ENCODE measurements at places on chromosomes 5 and 9.

GRCh38 chr5:10870791-10871190 is 109.8 kb upstream of the DAP start:
- no peak for DNase-seq

- DNase-seq = no peak
These were observed 95.4 kb downstream of the HTR4 start for GRCh38 chr5:148558892-148559291.

DNA sequence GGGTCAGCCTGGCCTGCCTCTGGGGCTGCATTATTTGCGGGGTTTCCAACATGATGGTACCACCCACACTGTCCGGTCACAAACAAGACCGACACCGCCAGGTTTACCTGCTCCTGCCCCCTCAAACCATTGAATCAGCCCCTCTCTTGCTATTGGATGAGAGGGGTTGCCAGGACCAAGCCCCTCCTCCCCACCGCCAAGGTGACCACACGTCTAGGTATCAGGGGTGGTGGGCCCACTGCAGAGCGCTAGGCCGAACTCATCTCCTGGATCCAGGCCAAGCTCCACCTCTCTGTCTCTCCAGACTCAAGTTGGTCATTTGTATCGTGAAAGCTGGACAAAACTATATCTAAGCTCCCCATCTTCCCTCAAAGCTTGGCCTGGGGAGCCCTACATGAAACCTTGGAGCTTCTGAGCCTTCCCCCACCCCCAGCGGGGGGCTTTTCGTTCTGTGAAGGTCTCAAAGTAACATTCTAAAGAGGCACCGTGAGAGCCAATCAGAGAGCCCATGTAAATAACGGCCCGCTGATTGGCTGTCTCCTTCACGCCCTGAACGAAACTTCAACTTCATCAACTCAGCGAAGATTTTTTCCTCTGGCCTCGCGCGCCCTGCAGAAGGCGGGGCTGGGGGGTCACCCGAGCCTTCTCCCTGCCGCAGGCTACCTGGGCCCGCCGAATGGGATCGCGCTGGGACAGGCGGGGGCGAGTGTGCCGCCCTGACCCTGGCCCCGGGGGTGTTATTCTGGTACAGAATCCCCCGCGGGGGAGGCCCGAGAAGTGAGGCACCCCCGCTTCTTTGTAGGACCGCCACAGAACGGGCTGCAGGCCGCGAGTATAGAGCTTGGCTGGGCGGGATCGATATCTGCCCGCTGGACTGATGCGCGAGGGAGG is 49.6 kb upstream of the PSD2 start:
- no peak for DNase-seq

DNA sequence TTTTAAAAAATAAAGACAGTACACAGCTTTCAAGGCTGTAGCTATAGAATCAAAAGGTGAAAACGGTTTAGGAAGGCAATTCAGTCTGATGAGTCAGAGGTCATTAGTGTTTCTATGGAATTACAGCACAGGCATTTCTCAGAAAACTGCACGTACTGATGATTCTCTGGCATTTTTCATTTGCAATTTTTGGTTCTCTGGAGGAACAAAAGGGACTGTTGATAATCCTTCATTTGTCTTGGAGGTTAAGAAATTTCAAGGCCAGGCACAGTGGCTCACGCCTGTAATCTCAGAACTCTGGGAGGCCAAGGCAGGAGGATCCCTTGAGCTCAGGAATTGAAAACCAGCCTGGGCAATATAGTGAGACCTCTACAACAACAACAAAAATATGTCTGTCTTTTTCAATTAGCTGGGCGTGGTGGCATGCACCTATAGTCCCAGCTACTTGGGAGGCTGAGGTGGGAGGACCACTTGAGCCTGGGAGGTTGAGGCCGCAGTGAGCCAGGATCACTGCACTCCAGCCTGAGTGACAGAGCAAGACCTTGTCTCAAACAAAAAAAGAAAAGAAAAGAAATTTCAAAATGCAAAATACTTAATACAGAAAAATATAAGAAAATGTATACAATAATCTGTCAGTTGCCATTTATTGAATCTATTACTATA is 27.3 kb downstream of the NR6A1 start:
- peak; percentile 33 for DNase-seq

DNA sequence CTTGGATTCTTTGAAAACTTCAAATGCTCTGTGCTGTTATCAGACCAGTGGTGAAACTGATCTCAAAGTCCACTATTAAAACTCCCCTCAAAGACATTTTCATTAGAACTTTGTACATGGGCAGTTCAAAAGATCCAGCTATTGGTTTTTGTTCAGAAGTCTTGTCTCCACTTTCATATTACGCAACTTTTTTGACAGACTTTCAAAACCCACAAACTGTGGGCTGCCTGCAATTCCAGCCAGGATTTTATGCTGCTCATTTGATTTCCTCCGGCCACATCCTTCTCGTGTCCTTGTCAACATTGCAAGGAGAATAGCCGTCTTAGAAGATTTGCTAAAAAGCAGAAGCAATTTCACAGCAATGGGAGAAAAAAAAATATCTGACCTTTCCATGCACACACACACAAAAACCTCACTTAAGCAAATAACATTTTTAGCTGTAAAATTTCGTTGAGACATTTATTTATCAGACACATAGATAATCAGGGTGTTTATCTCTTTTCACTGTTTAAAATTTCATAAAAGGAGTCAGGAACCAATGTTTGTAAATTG is 1990.5 kb downstream of the MAT2B start:
- DNase-seq = peak; percentile 5

DNA sequence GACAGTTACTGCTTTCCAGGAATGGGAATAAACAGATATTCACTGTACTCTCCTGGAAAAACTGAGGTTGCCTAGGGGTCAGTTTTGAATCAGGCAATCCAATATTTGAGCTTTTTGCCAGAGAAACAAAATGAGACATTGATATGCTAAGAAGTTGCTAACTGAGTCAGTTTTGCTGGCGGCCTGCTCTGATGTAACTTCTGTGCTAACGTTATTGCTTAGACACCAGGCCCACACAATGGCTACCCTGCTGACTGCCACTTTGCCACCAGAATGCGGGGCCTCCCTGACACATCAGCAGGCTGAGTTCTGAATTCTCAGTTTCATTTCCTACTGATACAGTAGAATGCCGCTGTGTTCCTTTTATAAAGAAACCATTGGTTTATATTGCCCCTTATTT is 18.2 kb upstream of the ZNF618 start:
- DNase-seq = no peak

- DNase-seq = no peak
These were observed 2.1 kb downstream of the CHSY3 start for GRCh38 chr5:129906177-129906887.

DNA sequence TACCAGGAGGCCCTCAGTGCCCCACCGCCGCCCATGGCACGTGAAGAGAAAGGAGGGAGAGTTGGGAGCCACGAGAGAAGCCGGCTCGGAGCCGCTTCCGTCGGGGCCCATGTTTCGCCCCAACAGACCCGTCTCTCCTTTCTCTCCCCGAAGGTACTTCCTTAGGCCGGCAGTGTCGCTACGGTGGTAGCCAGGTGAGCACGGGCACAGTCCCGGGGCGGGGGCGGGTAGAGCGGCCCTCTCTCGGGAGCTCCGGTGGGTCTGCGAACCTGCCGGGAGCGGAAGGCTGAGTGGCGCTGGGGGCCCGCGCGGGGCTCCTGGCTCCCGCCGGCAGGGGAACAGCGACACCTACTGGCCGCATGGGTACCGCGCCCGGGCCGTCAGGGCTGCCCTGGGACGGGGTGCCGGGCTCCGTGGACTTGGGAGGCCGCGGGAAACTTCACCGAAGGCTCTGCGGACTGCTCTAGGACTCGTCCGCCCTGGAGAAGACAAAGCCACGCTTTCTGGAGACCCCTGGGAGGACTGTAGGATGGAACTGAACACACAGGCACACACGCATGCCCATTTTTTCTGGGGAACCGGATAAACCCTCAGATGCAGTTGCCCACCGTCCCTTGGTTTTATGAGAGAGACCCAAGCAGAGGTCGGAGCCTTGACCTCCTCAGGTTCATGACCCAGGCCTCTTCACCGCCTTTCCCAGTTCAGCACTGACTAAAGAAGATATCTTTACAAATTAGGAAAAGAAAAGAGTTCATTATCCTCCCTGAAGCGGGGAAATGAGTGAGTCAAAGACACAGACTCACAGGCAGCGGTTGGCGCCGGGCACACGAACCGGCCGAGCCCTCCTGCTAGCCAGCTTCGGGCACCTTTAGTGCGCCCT is 202.5 kb downstream of the MEF2C start:
- DNase-seq = no peak

DNA sequence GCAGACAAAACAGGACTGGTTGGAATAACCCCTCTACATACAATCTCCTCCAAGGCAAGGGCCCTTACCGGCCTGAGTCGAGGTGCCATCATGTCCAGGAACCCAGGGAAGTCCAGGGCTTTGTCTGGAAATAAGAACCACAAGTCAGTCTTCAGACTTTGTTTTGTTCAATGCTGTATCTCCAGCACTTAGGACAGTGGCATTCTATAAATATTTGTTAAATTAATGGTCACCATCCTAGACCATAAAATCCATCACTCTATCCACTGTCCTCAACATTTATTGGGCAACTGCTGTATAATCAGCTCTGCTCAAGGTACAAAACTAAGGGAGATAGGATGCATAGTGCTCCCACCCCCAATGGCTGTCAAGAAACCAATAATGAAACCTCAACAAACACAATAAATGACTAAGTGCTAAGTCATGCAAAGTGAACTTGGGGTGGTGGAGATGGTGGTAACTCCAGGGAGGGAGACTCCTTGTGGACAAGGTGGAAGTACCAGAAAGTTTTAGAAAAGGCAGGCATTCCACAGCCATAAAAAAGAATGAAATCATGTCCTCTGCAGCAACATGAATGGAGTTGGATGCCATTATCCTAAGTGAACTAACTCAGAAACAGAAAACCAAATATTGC is 5.0 kb downstream of the RELL2 start:
- no peak for DNase-seq

- no peak for DNase-seq
These were observed 160.8 kb downstream of the DNAH5 start for GRCh38 chr5:13783726-13784125.

GRCh38 chr9:124877021-124877782 is 15.3 kb downstream of the ARPC5L start:
- DNase-seq = no peak

- no peak for DNase-seq
These were observed 37.9 kb downstream of the TLR4 start for GRCh38 chr9:117742131-117742530.

- no peak for DNase-seq
These were observed 463.3 kb downstream of the IRX1 start for GRCh38 chr5:4058899-4059298.

GRCh38 chr5:579211-579610 is 32.9 kb upstream of the CEP72 start:
- DNase-seq = no peak

DNA sequence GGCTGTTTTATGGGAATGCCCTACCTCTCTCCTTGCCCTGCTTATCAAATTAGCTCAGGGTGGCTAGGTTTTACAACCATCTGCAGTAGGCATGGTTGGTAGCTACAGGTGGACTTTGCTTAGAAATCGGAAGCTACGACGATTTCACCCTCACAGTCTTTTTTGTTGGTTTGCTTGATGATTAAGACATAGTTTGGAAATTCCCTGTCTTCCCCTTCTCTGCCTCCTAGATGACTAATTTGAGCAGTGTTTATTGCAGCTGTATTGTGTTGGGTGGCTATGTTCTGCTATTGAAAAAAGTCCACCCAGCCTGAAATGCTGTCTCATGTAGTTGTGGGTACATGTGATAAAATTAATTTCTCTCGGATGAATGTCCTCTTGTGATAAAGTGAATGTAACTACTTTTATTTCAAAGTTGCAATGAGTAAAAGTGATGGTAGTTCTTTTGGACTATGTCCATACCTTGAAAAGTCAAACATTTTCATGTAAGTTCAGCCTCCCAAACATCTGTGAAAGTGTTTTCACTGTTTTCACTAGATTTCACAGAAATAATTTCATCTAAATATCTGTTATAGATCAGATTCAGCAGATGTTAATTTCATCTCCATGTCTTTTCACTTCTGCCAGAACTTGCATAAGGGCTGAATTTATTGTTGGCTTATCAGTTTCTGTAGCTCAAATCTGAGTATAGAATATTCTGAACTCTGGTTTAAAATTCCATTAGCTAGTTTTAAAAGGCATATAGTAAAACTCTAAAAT is 37.3 kb upstream of the FYB1 start:
- no peak for DNase-seq

GRCh38 chr9:94768766-94769165 is 42.3 kb downstream of the AOPEP start:
- DNase-seq = no peak

GRCh38 chr5:50990296-50990924 is 324.0 kb downstream of the PARP8 start:
- DNase-seq = no peak

- peak; percentile 97 for DNase-seq
These were observed 54.0 kb downstream of the PCA3 start for GRCh38 chr9:76818271-76818670.

DNA sequence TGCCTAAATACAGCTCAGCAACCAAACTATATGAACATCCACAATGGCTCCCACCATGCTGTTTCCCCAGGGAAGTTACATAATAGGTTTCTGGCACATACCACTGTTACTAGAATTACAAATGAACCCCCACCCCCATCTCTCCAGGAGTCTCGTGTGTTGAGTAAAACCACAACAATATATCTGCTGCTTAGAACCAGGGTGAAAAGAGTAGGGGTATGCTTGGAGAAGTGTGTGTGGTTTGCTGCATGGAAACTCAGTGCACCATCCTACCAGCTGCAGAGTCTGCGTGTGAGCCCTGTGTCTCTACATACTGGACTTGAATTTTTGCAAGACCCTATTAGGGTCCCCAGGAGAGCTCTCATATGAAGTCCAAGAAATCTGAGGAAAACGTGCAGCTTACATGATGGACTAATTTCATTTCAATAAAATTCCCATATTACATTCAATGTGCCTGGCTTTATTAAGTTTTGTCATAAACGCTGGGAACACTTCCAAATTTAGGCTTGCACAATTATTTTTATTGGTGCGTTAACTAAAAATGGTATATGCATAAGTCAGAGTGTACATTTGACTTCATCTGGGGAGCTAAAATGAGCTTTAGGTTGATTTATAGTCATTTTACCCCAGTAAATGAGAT is 104.5 kb upstream of the NFIB start:
- DNase-seq = no peak

DNA sequence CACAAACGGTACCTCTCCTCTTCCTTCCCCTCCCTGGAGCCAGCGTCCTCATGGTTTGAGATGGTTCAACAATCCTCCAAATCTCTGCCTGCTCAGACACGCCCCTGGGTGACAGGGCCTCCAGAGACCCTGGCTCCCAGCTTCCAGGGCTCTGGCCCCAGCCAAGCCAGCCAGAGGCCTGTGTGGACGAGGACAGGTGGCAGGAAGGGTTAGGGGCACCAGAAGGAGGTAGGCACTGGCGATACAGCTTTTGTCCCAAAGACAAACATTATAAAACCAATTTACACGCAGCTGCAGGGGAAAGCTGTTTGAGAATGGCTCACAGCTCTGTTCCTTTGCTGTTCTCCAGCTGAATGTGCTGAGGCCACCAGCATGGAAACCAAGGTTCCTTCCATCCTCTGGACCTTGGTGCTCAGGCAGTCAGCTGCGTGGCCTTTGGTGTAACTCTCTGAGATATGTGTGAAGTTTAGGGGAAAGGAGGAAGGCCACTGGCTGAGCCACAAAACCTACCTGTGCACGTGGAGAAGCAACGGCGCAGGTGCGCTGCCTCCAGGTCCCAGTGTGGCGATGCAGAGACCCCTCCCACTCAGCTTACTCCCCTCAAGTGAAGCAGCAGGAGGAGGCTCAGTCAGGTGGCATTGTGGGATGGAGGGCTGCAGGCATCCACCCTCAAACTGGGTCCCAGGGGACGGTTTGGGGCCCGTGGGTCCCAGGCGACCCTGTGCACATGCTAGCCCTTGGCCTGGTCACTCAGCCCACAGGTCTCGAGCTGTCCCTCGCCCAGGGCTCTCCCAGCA is 4.3 kb upstream of the QRFP start:
- no peak for DNase-seq

Measured in retinal pigment epithelial cell (primary cell).